Mammary microvascular endothelial cell (primary cell): ENCODE measurements at places on chromosomes 6 and 20. TPM values are rescaled to one million over a fixed set of nuclear protein-coding genes. Genes with fewer than 3 reads are reported as not detected.

The XKR7 gene
- not detected in 2 replicates for total RNA-seq

The ZNF334 gene
- total RNA-seq, result 0.27 and 0.54 TPM in 2 replicates

The RSPO4 gene
- not detected in 2 replicates for total RNA-seq

The CALHM6 gene
- total RNA-seq, result not detected in 2 replicates

The GSTA2 gene
- not detected in 2 replicates for total RNA-seq
